Peyer's patch (tissue), 4 donors: ENCODE measurements at places on chromosomes 11 and 22. TPM values are rescaled to one million over a fixed set of nuclear protein-coding genes. Genes with fewer than 3 reads are reported as not detected.

DNA sequence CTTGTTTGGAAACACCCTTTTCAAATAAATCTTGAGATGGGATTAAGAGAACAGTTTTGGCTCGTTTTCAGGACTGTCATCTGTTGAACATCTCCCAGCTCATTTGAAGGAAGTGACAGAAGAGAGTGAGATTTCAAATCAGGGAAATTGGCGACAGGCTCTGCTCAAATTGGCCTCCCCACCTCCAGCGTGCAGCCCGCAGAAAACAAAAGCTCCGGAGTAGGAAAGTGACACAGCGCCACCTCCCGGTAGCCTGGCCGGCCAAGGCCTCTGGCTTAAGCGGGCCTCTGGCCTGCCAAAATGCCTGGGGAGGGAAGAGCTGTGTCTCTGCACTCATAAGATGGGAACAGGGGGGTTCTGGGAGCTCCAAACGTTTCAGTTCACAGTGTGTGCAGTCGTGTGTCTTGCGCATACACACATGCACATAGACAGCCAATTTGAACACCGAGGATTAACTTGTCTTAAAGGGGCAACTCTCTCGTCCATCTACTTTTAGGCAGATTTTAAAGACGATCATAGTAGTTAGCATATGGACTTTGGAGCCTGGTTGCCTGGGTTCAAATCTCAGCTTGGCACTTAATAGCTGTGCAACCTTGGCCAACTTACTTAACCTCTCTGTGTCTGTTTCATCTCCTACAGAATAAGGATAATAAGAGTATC lies 132.7 kb upstream of the RCN1 start:
- DNase-seq = peak; percentile 69
- H3K4me3 ChIP-seq = no peak overlapping the region
- H3K36me3 ChIP-seq = no peaks in the 10 kb centered on the region
- no peaks in the 10 kb centered on the region for H3K4me1 ChIP-seq

- no peaks in the 10 kb centered on the region for H3K27me3 ChIP-seq
- no peaks in the 10 kb centered on the region for H3K4me1 ChIP-seq
- H3K4me3 ChIP-seq = no peak overlapping the region
- H3K27ac ChIP-seq = no peak overlapping the region
Observed at GRCh38 chr11:68317147-68317785, 4.9 kb downstream of the LRP5 start.

The OR8A1 gene
- not detected for total RNA-seq

DNA sequence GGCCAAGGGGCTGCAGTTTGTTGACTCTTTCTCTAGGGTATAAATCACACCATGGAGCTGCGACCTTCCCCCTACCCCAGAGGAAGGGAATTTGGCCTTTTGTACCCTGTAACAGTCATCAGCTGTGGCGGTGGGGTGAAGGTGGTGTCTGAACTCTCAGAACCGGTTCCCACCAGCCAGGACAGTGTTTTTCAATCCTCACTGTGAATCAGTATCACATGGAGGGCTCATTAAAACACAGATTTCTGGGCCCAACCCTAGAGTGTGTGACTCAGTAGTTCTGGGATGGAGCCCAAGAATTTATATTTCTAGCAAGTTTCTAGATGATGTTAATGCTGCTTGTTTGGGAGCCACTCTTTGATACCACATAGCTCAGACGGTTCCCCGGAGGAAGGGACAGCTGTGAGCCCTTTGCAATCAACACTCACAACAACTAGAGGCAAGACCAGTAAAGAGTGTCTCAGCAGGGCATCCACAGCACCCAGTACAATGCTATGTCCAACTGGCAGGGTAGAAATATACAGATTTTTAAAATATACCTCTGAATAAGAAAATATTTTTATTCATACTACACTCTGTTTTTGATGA lies 43.9 kb upstream of the FAT3 start:
- no peak overlapping the region for H3K4me3 ChIP-seq
- H3K27me3 ChIP-seq = no peaks in the 10 kb centered on the region
- no peaks in the 10 kb centered on the region for H3K4me1 ChIP-seq
- H3K27ac ChIP-seq = no peak overlapping the region
- no peak for DNase-seq

GRCh38 chr11:110339456-110340250 lies 43.2 kb upstream of the RDX start:
- H3K36me3 ChIP-seq = no peaks in the 10 kb centered on the region
- no peak for DNase-seq
- H3K4me3 ChIP-seq = no peak overlapping the region
- H3K27ac ChIP-seq = no peak overlapping the region
- no peaks in the 10 kb centered on the region for H3K4me1 ChIP-seq

- no peak overlapping the region for H3K27ac ChIP-seq
- no peaks in the 10 kb centered on the region for H3K27me3 ChIP-seq
- no peak for DNase-seq
Observed at GRCh38 chr11:129148487-129148886, 43.6 kb downstream of the ARHGAP32 start.

GRCh38 chr11:12667646-12668045 lies 6.6 kb upstream of the TEAD1 start:
- no peak overlapping the region for H3K27ac ChIP-seq
- DNase-seq = no peak
- H3K4me1 ChIP-seq = no peaks in the 10 kb centered on the region
- H3K4me3 ChIP-seq = no peak overlapping the region
- no peaks in the 10 kb centered on the region for H3K36me3 ChIP-seq

DNA sequence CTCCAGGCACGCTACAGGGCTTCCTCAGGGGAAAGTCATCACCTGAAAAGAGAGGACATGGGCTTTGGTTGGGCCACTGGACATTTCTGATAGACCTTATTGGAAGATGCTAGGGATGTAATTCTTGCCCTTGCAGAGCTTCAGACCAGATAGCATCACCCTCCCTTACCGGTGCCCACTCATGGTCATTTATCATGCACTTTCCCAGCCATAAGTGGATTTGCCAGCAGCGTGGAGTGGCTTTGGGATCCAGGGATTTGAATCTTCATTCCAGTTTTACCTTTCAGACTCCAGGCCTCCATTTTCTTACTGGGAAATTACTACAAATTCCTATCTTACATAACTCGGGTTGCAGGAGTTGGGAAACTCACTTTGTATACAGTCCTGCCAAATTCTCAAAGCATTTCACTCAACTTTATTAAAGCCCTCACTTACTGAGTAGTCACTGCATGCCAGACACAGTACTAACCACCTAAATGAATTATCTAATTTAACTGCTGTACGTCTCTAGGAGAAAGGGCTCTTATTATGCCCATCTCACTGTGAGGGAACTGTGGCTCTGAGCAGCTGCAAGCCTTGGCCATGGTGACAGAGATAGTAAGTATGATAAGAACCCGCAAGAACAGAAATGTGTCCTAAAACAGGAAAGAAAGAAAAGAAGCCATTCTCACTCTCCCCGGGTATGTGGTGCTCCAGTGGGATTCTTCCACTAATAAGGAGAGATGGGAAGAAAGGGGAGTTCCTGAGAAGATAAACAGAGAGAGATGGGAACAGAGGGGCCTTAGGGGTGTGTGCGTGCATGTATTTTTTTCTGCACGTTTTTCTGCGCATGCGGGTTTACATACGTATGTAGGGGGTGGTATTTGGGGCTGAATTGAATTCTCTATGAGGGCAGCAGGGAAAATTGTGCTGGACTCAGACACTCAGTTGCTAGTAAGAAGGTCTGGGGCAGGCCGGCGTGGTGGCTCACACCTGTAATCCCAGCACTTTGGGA lies 9.7 kb downstream of the CHRM1 start:
- H3K27ac ChIP-seq = no peak overlapping the region
- no peak for DNase-seq
- no peaks in the 10 kb centered on the region for H3K36me3 ChIP-seq
- no peak overlapping the region for H3K4me3 ChIP-seq
- H3K4me1 ChIP-seq = no peaks in the 10 kb centered on the region

GRCh38 chr11:126927623-126928022 lies 72.9 kb downstream of the KIRREL3 start:
- H3K27ac ChIP-seq = no peak overlapping the region
- no peaks in the 10 kb centered on the region for H3K4me1 ChIP-seq
- H3K4me3 ChIP-seq = no peak overlapping the region
- no peaks in the 10 kb centered on the region for H3K27me3 ChIP-seq
- no peaks in the 10 kb centered on the region for H3K36me3 ChIP-seq
- no peak for DNase-seq

- H3K4me3 ChIP-seq = peak overlapping the region; percentile 26
- H3K27ac ChIP-seq = no peak overlapping the region
- H3K4me1 ChIP-seq = no peaks in the 10 kb centered on the region
- no peak for DNase-seq
- no peaks in the 10 kb centered on the region for H3K36me3 ChIP-seq
Observed at GRCh38 chr11:83723999-83724398, 437.8 kb upstream of the CCDC90B start.

DNA sequence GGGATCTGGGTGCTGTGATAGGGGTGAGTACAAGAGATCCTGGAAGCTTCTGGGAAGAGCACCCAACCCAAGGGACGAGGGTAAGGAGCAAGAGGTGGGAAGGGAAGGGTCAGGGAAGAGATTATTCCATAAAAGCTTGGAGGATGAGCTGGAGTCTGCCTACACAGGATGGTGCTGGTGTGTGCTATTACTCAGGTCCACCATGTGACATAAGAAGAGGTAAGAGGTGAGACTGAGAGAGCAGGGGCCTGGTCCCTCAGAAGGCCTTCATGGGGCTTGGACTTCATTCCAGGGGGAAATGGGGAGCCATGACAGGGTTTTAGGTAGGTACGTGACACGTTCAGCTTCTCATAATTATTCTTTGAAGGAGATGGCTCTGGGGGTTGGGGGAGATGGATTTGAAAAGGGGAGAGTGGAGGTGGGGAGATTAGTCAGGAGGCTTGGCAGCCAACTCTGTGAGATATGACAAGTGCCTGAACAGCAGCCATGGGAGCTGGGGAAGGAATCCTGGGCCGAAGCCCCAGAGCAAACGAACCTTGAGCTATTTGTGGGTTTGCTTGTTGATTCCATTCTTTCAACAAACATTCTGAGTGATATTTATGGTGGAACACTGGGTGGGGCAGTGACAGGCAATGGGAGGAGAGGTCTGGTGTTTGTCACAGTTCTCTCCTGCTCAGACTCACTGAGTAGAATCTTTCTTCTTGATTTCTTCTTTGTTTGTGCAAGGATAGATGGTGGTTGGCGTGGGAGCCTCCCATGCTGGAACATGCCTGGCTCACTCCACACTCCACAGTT lies 11.2 kb upstream of the NCAM1 start:
- no peaks in the 10 kb centered on the region for H3K4me1 ChIP-seq
- no peak overlapping the region for H3K27ac ChIP-seq
- no peaks in the 10 kb centered on the region for H3K27me3 ChIP-seq
- DNase-seq = no peak
- H3K4me3 ChIP-seq = no peak overlapping the region

The CRYBA4 gene
- total RNA-seq = not detected

- H3K27ac ChIP-seq = no peak overlapping the region
- DNase-seq = no peak
- no peaks in the 10 kb centered on the region for H3K4me1 ChIP-seq
- no peaks in the 10 kb centered on the region for H3K27me3 ChIP-seq
- no peaks in the 10 kb centered on the region for H3K36me3 ChIP-seq
Observed at GRCh38 chr11:115525531-115526006, 21.4 kb upstream of the CADM1 start.

The ISX gene
- 187 TPM for total RNA-seq

DNA sequence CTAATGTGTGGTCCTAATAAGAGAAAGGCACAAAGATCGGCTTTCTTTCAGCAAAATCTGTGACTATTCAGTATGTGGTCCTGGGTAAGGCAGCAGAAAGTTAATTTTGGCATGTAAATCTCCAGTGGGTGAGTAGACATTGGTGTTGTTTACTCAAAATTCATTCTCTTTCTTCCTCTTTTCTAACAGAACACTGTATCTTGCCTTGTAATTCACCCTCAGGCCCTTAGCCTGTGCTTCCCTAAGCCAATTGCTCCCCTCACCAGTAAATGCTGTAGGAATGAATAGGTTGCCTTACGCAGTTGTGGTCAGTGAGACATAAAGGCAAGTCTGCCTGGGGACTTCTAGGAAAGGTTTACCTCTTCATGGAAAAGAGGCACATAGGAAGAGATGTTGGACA lies 49.9 kb upstream of the PDE3B start:
- H3K27me3 ChIP-seq = no peaks in the 10 kb centered on the region
- no peaks in the 10 kb centered on the region for H3K4me1 ChIP-seq
- H3K4me3 ChIP-seq = no peak overlapping the region
- no peaks in the 10 kb centered on the region for H3K36me3 ChIP-seq
- DNase-seq = no peak
- H3K27ac ChIP-seq = no peak overlapping the region

DNA sequence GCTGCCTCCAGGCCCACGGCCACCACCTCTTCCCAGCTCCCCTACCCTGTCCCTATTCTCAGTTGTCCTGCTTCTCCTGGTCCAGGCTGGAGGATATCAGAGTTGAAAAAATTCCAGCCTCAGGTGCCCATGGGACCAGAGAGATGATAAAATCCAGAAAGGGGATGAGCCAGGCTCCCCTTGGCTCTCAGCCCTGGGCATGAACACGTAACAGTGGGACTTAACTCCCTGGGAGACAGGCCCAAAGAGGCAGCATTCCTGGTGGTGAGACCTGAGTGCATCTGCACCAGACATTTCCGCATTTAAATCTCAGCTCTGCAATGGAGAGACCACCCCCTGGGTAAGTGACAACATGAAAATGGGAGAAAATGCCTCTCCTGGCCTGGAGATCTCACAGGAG lies 10.4 kb upstream of the SLC39A13 start:
- H3K4me3 ChIP-seq = no peak overlapping the region
- peaks cover 19% of the 10 kb centered on the region for H3K4me1 ChIP-seq
- no peak for DNase-seq
- H3K36me3 ChIP-seq = no peaks in the 10 kb centered on the region
- H3K27me3 ChIP-seq = no peaks in the 10 kb centered on the region
- no peak overlapping the region for H3K27ac ChIP-seq

The XKR3 gene
- not detected for total RNA-seq

The HBG2 gene
- total RNA-seq = not detected

DNA sequence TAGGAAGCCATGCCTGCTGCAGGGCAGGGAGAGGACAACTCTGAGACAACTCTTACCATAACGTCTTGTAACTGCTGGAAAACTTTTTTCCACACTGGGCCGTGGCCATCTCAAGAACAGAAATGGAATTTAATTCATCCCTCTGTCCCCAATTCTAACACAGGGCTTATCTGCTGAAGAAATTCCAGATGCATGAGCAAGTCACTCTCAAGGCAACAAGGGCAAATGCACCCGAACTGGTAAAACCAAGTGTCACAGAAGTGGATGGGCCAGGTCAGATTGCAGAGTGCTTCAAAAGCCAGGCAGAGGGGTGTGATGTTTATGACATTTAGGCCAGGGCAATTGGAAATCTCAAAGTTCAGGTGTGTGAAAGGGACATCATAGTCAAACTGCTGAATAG lies 7.4 kb downstream of the SMPD1 start:
- H3K36me3 ChIP-seq = peaks cover 8% of the 10 kb centered on the region
- H3K27me3 ChIP-seq = no peaks in the 10 kb centered on the region
- no peak overlapping the region for H3K4me3 ChIP-seq

GRCh38 chr11:46953093-46953492 lies 16.5 kb downstream of the CSTPP1 start:
- no peaks in the 10 kb centered on the region for H3K4me1 ChIP-seq
- no peaks in the 10 kb centered on the region for H3K36me3 ChIP-seq
- no peak overlapping the region for H3K27ac ChIP-seq
- DNase-seq = no peak
